Fibroblast of the aortic adventitia (primary cell): ENCODE measurements at places on chromosomes 2 and 18.

- no peak for DNase-seq
Measured at GRCh38 chr2:231874944-231875343, 51.3 kb downstream of the NPPC start.

- DNase-seq, result no peak
Measured at GRCh38 chr2:221466744-221467143, 105.4 kb downstream of the EPHA4 start.

DNA sequence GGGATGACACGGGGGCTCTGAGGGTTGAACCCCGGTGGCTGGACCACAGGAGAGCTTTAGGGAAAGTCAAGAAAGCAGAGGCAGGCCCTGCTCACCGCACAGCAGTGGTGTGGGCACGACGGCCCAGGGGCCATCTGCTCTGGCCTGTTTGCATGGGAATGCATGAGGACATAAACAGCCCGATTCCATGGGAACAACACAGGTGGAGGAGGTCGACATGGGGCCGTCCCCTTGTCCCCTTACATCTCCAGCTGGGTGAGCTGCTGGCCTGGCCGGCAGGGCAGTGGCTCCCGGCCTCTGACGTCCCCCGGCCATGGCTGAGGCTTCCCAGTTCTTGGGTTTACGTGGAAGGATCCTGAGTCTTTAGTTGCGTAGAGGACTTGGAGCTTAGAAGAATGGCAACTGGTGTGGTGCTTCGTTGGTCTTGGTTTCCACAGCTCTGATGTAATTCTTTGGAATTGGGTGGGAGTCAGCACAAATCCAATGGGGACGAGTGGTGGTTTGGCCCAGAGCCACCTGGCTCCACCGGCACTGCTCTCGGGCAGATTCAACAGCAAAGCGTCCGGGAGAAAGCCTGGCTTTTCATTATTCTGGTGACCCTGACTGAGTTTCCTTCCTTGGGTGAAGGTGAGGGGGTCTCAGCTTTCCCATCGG lies 98.3 kb upstream of the HDAC4 start:
- DNase-seq, result peak; percentile 85

- no peak for DNase-seq
Measured at GRCh38 chr18:58276789-58277739, 233.0 kb downstream of the NEDD4L start.

GRCh38 chr2:233381638-233381995 lies 27.3 kb downstream of the DGKD start:
- no peak for DNase-seq

DNA sequence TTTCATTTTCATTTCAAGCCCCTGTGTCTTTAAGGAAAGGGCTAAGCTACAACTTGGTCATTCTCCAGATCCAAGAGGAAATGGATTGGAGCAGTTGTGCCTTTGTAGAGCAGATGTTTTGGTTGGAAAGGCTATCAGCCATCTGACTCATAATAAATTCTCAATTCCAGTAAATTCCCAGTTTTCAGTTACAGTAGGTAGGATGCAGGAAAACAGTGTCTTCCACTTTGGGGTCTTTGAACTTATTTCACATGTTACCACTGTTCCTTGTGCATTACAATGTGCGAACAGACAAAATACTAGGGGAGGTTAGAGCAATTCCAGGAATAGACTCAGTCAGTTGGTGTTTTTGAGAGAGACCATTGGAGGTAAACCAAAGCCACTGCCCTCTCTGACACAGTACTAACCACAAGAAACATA lies 211.9 kb downstream of the BABAM2 start:
- peak; percentile 93 for DNase-seq

DNA sequence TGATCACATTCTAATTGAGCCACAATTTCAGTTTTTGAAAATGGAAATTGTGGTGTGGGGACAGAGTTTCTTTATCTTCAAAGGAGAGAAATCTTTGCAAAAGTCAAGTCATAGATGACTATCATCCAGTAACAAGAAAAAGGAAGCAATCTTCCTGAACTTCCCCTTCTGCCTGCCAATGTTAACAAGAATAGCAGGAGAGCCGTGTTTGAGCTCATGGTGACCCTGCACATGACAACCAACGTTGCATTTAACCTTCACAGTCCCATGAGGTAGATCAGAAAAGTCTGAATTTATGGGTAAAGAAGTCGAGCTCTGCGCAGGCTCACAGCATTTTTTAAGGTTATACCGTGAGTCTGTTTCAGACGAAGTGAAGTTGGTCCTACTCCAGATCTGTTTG lies 454.9 kb downstream of the LPIN1 start:
- DNase-seq, result no peak

DNA sequence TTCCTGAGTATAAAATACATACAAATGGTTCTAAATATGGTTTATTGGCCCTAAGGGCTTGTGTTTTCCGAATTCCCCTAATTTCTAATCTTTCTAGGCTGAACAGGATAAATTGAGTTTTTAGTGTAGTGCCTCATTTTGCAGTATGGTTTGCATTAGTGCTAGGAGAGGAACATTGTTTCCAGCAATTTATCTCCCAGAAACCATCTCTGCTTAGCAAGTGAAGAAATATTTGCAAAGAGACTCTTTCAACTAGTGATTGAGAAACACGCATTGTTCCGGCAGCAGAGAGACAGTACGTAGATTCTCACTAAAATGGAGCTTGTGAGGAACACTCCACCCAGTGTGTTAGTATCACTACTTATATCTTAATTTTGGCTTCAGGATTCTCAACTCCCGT lies 177.8 kb upstream of the EPAS1 start:
- DNase-seq, result peak; percentile 69

GRCh38 chr2:55842046-55842445 lies 81.5 kb downstream of the EFEMP1 start:
- peak; percentile 52 for DNase-seq

DNA sequence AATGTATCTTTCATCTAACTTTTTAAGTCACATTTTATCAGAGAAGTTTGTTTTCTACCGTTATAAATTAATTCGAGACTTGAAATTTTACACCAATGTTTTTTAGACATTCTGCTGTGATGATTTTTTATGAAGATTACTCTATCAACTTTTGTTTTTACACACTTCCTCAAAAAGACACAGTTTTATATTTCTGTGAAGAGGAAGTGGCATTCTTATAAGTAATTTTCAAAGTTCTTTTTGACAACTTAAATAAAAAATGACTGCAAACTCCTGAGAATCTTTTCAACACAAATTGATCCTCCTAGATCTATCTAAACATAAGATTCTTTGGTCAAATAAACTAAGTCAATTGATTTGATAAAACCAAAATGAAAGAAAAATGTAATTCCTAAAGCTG lies 13.7 kb downstream of the ANKRD44 start:
- DNase-seq, result no peak

DNA sequence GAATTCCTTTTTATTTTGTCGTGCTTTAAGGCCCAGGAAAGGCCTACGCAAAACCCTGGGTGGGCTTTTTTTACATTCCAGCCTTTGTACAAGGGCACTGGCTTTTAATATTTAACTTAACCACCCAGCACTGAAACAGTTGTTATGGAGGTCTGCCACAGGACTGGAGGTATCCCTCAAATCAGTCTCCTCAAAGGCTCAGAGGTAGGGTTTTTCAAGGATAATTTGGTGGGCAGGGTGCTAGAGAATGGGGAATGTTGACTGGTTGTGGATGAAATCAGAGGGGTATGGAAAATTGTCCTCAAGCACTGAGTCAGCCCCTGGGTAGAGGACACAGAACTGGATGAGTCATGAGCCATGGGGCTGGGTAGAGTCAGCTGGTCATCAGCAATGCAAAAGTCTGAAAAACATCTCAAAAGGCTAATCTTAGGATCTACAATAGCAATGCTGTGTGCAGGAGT lies 443.1 kb downstream of the THSD7B start:
- peak; percentile 22 for DNase-seq

GRCh38 chr2:70861777-70862625 lies 26.4 kb upstream of the CD207 start:
- DNase-seq, result peak; percentile 77

DNA sequence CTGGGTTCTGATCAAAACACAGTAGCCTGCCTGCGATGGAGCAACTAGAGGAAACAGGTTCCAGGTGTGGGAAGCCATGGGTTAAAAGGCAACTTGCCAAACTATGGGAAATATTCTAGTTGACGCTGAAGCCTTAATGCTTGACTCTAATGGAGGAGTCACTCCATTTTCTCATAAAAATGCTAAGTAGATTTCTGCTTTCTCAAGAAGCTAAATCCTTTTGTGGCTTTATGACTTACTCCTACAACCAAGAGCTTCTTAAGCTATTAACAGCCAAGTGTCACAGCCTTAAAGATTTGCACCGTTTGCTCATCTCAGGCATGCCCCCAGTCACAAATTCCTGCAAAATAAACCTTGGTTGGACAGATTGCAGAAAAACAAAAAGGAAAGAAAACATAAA lies 25.2 kb downstream of the ANKRD44 start:
- no peak for DNase-seq

- no peak for DNase-seq
Measured at GRCh38 chr2:46193356-46193755, 103.9 kb upstream of the EPAS1 start.
